ENCODE measurements at places on chromosomes 6 and 20. TPM values are rescaled to one million over a fixed set of nuclear protein-coding genes. Genes with fewer than 3 reads are reported as not detected.
A peak's percentile ranks its signal among the peaks of the same experiment; 100 is the strongest.

The TRIM38 gene
- 22.3 TPM for total RNA-seq

The MTFR2 gene
- 1.3 TPM for total RNA-seq

The BMP7 gene
- not detected for total RNA-seq

The TRIM40 gene
- total RNA-seq: not detected

The C6orf15 gene
- not detected for total RNA-seq

The MAP7 gene
- 0.39 TPM for total RNA-seq

DNA sequence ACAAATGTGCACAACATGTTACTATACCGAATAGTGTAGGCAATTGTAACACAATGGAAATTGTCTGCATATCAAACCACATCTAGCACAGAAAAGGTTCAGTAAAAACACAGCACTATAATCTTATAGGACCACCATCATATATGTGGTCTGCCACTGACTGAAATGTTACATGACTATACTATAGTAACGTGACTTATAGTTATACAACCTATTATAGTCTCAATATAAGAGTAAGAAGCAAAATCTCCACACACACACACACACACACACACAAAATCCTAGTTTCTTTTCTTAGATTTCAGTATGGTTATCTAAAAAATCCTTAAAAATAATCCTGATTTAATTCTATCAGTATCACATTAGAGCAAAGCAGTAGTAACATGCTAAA, 164.6 kb downstream of the RALGAPA2 start:
- H3K36me3 ChIP-seq: peaks cover 10% of the 10 kb centered on the region
- H3K27me3 ChIP-seq: no peaks in the 10 kb centered on the region
- H3K4me1 ChIP-seq: no peaks in the 10 kb centered on the region
- no peak overlapping the region for H3K27ac ChIP-seq
- DNase-seq: no peak

- H3K27me3 ChIP-seq: no peaks in the 10 kb centered on the region
- H3K4me1 ChIP-seq: no peaks in the 10 kb centered on the region
- H3K27ac ChIP-seq: no peak overlapping the region
- DNase-seq: no peak
- no peak overlapping the region for H3K4me3 ChIP-seq
- H3K36me3 ChIP-seq: no peaks in the 10 kb centered on the region
Observed at GRCh38 chr6:146865756-146866379, 267.1 kb downstream of the ADGB start.

DNA sequence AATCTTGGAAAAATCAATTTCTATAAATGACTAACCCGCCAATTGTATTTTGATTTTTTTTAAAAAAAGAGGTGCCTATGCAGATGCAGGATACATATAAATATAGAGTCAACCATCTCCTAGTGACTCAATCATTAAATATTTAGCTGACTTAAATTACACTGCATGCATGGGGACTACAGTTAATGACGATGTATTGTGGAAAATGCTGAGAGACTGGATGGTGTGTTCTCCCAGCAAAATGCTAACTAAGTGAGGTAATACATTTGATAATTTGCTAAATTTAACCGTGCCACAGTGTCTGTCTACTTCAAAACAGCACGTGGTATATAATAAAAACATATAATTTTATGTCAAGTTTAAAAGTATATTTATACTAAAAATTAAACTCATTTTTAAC, 341.6 kb downstream of the PRKN start:
- H3K27me3 ChIP-seq: no peaks in the 10 kb centered on the region
- DNase-seq: no peak
- H3K27ac ChIP-seq: no peak overlapping the region
- no peaks in the 10 kb centered on the region for H3K4me1 ChIP-seq
- no peaks in the 10 kb centered on the region for H3K36me3 ChIP-seq

GRCh38 chr20:62147528-62147927, 4.0 kb downstream of the SS18L1 start:
- peaks cover 40% of the 10 kb centered on the region for H3K4me1 ChIP-seq
- no peak overlapping the region for H3K27ac ChIP-seq
- no peak overlapping the region for H3K4me3 ChIP-seq
- no peaks in the 10 kb centered on the region for H3K36me3 ChIP-seq
- DNase-seq: no peak

DNA sequence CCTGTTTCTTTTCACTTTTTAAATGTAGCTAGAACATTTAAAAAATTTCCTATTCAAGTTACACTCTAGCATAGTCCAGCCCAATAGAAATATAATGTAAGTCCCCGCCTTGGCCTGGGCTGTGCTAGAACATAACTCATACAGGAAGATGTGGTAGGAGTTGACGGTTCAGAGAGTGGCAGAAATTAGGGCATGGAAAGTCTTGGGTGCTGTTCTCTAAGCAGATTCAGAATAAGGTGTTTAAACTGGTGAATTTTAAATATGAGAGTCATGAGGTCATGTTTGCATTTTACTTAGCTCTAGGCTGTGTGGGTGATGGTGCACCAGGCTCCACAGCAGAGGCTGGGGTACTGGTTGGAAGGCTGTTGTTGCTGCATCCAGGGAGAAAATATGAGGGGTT, 256.5 kb downstream of the FARS2 start:
- H3K4me1 ChIP-seq: peaks cover 50% of the 10 kb centered on the region
- H3K27me3 ChIP-seq: no peaks in the 10 kb centered on the region
- H3K27ac ChIP-seq: peak overlapping the region; percentile 25
- peak; percentile 10 for DNase-seq
- no peaks in the 10 kb centered on the region for H3K36me3 ChIP-seq

DNA sequence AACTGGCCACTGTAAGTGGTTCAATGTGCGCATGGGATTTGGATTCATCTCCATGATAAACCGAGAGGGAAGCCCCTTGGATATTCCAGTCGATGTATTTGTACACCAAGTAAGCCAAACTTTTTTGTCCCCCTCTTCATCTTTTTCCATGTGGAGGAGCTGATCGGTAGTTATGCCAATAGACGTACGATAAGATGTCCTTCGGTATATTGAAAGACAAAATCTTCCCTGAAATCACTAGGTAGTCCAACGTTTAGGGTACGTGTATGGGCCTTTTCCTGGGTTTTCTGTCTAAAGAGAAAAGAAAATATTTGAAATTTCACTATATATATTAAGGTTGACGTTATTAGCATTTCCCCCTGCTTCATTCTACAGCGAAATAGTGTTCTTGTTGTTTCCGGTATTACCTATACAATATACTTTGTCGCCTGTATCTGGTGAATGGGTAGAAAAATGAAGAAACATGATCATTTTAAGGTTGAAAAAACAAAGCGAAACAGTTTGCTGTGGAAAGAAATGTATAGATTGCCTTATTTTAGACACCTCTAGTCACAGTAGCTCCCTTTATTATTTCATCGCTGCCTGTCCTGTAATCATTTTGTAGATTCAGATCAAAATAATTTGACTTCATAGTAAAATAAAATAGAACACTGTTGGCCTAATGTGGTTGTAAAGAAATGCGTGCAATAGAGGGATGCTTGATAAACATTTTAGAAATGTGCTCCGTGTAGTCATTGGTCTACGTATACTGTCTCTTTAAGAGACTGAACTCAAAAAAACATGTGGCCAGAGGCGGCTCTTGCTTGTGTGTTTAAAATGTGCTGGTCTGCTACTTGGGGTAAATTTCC, 1.5 kb downstream of the LIN28B start:
- no peak overlapping the region for H3K27ac ChIP-seq
- no peak for DNase-seq
- peaks cover 23% of the 10 kb centered on the region for H3K27me3 ChIP-seq
- no peak overlapping the region for H3K4me3 ChIP-seq
- H3K36me3 ChIP-seq: no peaks in the 10 kb centered on the region
- no peaks in the 10 kb centered on the region for H3K4me1 ChIP-seq

- no peak for DNase-seq
- H3K27ac ChIP-seq: no peak overlapping the region
- no peaks in the 10 kb centered on the region for H3K4me1 ChIP-seq
- H3K36me3 ChIP-seq: no peaks in the 10 kb centered on the region
- peaks cover 10% of the 10 kb centered on the region for H3K27me3 ChIP-seq
Observed at GRCh38 chr6:170473301-170473717, 79.8 kb downstream of the PSMB1 start.

- H3K27me3 ChIP-seq: no peaks in the 10 kb centered on the region
- H3K36me3 ChIP-seq: no peaks in the 10 kb centered on the region
- no peak overlapping the region for H3K27ac ChIP-seq
- no peaks in the 10 kb centered on the region for H3K4me1 ChIP-seq
- no peak for DNase-seq
Observed at GRCh38 chr20:3509064-3509463, 38.2 kb downstream of the ATRN start.

- H3K4me1 ChIP-seq: no peaks in the 10 kb centered on the region
- DNase-seq: no peak
- H3K4me3 ChIP-seq: no peak overlapping the region
- H3K27ac ChIP-seq: no peak overlapping the region
- H3K27me3 ChIP-seq: peaks cover 9% of the 10 kb centered on the region
Observed at GRCh38 chr6:99091985-99092384, 144.2 kb upstream of the FBXL4 start.

DNA sequence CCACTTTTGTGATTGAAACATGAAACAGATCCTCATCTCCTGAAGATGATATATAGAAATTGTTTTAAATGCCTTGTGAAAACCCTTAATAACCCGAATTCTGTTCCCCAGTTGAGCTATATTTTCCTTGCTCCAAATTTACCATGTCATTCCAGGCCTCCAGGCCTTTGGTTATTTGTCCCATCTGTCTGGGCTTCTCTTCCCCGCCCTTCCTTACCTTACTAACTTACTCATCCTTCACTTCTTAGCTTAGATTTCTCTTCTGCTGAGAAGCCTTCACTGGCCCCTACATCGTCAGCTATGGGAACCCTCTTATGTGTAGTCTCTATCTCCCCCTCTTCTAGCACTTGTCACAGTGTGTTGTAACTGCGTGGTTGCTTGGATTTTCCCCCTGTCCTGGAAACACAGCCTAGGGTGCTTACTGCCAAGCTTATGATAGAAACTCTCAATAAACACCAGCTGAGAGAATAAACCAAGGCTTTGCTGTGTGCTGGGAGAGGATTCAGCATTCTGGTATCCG, 68.6 kb downstream of the SGK1 start:
- H3K36me3 ChIP-seq: no peaks in the 10 kb centered on the region
- DNase-seq: no peak
- H3K4me1 ChIP-seq: peaks cover 50% of the 10 kb centered on the region

DNA sequence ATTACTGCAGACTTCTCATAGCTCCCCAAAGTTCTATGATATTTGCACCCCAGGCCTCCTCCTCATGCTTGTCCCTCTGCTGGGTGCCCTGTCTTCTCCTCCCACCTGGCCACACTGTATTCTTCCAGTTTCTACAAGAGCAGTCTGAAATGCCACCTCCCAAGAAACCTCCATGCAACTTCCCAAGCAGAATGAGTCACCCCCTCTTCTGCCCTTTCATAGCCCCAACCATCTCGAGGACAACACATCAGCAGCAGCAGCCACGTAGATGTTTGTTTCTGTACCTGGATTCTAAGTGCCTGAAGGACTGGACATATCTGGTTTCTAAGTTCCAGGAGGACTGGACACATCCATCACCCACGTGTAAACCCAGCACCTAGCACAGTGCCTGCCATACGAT, 6.6 kb upstream of the ULBP2 start:
- H3K4me1 ChIP-seq: no peaks in the 10 kb centered on the region
- DNase-seq: no peak
- no peak overlapping the region for H3K27ac ChIP-seq
- no peak overlapping the region for H3K4me3 ChIP-seq
- no peaks in the 10 kb centered on the region for H3K36me3 ChIP-seq
- H3K27me3 ChIP-seq: peaks cover 67% of the 10 kb centered on the region

DNA sequence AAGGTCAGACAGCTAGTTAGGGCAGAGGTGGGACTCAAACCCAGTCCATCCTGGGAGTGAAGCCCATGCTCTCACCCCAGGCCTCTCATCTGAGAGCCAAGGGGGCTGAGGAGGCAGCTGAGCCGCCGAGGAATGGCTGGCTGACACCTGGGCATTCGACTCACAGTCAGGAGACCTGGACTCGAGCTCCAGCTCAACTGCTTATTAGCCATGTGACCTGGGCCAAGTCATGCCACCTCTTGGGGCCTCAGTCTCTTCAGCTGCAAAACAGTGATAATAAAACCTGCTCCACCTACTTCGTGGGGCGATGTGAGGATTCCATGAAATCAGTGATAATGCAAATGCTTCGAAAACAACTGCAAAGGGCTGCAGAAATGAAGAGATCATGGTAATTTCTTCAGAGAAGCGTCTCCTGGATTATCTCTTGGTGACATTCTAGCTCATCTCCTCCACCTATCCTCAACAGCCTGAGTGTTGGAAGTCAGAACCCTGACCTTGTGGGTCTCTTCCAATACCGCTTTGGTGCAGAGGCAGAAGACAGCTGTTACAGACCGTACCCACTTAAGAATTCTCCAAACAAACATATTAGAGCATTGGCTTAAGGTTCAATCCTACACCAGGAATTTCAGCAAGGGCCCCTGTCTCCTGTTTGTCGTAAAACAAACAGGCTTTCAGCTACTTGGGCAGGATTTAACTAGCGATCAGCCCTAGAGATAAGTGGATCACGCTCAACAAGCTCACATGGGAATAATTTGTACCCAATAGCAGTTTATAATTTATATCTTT, 60.0 kb upstream of the PIM1 start:
- no peak for DNase-seq
- no peak overlapping the region for H3K4me3 ChIP-seq
- H3K27me3 ChIP-seq: no peaks in the 10 kb centered on the region

DNA sequence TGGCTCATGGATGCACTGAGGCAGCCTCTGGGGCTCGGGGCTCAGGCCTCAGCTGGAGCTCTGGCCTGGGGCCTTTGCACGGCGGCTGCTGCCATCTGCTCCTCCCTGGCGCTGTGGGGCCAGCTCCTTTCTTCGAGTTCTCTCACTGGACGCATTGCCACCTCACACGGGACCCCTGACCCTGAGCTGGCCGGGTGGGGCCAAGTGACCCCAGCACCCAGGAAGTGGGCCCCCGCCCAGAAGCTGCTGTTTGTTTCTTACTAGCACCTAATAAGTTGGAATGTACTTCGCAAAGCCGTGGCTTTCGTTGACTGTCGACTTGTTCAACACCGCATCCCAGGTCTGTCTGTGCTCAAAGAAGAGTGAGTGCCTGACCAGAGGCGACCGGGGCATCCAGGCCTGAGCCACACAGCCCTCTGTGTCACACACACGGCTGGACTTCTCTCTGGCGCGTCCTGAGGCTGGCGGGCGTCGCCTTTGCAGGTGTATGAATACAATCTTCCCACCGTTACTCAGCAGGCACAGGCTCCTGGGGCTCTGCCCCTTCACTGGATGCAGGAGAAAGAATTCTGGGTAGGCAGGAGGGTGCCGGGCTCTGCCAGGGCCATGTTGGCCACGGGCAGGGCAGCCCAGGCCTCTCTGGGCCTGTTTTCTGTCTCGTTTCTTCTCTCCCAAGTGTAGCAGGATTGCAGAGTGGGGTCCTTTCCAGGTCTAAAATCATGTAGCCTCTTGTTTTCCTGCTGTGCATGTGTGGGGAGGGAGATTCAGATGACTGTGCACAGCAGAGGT, 112.9 kb downstream of the DLL1 start:
- no peaks in the 10 kb centered on the region for H3K4me1 ChIP-seq
- H3K27me3 ChIP-seq: no peaks in the 10 kb centered on the region
- no peaks in the 10 kb centered on the region for H3K36me3 ChIP-seq
- DNase-seq: no peak
- H3K4me3 ChIP-seq: no peak overlapping the region
- no peak overlapping the region for H3K27ac ChIP-seq

All from T-cell (primary cell).